Putamen (tissue), 1 donor: ENCODE measurements at places on chromosomes 4 and X.

DNA sequence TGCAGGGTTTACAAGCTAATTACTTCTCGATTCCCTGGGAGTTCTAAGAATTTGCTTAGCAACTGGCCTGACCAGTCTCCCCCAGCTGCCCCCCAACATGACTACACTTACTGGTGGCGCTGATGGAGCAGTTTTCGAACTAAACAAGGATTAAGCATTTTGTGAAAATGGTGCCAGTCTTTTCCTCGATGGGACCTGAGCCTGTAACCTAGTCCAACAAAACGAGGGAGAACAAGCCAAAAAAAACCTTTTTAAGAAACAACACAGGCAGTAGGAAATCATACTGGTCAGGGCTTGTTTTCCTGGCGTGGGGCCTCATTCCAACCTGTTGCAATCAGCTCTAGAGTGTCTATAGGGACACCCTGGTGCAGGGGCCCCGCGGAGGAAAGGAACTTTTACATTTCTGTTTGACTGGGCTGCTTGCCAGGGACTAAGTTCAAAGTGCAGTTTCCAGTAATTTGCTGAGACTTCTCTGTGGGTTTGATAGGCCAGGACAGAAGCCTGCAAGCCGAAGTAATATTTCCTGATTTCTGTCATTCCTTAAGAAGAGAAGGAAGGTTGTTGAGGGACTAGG lies 158.7 kb downstream of the SPRY1 start:
- peak; percentile 47 for DNase-seq

DNA sequence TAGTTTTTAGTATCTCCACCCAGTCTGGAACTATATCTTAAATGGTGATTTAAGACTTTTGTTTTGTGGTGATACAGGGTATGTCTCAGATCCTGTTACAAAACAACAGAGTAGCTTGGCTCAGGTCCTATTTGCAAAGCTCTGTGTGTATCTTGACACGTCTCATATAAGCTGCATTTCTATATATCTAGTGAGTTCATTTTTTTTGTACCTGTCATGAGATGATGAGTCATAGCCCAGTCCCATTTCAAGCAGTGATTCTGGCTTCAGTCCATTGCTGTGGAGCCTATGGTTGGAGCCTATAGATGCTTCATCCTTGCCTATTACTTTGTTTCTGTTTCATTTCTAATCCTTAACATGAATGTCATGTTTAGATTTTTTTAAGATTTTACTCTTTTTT lies 23.0 kb downstream of the GRXCR1 start:
- no peak for DNase-seq

GRCh38 chr4:56086561-56086960 lies 137.8 kb downstream of the CEP135 start:
- DNase-seq = no peak

- no peak for DNase-seq
These were observed 35.7 kb downstream of the PACRGL start for GRCh38 chr4:20735931-20736330.

DNA sequence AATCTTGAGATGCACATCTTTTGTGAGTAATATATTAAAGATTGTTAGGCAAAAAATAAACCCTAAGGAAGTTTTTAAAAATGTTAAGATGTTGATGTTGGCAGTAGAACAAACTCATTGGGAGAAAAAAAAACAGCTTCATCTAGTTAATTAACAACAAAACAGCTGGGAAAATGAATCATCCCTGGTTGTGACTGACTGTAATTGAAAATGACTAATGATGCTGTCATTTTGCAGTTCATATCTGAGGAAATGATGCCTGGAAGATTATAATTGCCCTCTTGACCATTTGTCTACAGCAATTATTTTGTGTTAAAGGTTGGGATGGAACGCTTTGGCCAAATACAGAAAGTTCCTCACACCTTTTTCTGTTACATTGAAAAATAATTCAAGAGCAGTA lies 760.4 kb upstream of the FTHL17 start:
- DNase-seq = no peak

GRCh38 chr4:107388736-107389274 lies 331.2 kb downstream of the PAPSS1 start:
- DNase-seq = no peak

GRCh38 chr4:158929939-158930638 lies 161.3 kb downstream of the FNIP2 start:
- no peak for DNase-seq

DNA sequence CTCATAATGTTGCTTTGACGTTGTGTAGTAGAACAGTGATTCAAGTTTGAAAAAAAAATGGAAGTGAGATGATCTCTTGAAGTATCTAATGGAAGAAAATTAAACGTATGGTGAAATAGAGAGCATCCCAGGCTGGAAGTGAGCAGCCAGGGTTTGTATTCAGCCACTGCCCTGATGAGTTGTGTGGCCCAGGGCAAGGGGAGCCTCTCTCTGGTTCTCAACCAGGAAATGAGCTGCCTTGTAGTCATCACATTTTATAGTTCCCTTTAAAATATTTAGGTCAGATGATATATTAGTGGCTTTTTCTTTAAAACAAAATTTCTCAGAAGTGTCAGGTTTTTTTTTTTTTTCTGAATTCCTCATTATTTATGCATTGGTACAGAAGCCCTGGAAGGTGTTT lies 150.3 kb downstream of the GPAT3 start:
- no peak for DNase-seq

- no peak for DNase-seq
These were observed 677 bp upstream of the CENPC start for GRCh38 chr4:67546004-67546356.

DNA sequence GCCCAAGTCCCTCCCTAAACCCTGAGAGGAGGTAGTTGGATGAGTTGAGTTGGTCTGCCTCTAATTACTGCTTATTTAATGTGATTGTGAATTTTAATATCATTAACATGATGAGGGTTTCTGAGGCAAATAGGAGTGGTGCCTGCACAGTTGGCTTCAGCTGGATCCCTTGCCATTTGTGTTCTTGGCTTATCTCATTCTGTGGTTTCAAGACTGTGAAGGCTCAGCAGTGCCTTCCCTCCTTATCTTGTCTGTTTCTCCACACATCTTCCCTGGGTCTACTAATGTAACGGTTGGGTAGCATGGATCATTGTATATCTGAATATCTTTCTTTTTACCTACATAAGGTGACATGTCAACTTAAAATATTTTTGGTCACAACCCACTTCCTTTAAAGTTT lies 1.6 kb upstream of the SLC10A4 start:
- no peak for DNase-seq

DNA sequence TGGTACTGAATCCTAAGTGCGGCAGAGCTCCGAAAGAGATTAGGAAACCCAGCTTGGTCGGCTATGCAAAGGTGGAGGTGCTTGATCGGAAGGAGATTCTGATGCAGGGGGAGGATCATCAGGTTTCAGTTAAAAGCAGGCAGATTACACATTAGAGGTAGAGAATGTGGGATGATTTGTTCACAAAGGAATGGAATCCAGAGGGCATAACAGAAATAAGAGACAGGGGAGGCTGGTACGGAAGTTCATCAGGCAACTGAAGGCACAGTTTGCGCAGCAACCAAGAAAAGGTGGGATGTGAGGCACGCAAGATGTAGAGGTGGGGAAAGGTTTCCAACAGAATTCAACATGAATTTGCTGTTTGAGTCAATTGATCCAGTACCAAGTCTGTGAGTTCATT lies 424 bp upstream of the ZNF330 start:
- DNase-seq = peak; percentile 16
